ENCODE measurements at places on chromosomes 12 and 14. TPM values are rescaled to one million over a fixed set of nuclear protein-coding genes. Genes with fewer than 3 reads are reported as not detected.

LRRK2 gene
- total RNA-seq = 0.60 TPM

DNA sequence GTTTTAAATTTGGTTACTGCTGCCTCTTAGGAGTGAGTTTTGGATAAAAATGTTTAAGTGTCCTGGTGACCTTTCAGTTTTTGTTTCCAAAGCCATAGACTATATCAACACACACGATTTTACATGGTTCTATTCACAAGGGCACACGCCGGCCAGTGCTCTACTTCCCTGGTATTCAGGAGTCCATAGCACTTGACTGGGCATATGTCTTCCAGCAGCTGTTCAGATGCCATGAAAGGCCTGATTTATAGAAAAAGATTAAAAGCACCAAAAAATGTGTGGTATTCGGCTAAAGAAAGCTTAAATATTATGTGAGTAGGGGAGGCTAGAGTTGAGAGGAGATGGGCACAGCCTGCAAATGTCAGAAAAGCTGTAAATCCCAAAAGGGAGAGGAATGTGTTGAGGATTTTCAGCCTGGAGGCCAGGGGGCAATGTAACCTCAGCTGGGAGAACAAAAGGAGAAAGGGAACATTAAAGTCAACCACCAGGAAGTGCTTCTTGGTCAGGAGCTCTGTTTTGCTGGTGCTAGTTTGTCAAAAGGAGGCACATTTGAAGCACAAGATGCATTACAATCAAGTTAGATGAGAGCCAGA lies 478.4 kb downstream of the RAD51B start:
- no peak for DNase-seq

DNA sequence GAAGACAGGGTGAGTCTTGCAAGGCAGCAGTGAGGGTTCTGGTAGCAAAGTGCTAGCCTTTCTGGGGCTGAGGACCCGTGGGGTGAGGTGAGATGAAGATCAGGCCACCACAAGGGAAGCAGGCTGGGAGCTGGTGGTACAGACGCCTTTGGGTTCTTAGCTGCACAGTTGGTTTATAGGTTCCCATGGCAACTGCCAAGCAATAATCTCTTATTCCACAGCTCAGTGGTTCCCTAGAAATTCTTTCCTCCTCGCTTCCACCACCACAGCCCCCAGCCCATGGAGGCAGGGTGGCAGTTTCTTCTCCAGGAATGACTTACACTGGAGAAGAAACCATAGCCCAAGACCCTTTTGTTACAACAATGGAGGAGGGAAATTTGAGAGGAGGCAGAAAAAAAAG lies 82.1 kb downstream of the CMKLR1 start:
- DNase-seq = no peak

DNA sequence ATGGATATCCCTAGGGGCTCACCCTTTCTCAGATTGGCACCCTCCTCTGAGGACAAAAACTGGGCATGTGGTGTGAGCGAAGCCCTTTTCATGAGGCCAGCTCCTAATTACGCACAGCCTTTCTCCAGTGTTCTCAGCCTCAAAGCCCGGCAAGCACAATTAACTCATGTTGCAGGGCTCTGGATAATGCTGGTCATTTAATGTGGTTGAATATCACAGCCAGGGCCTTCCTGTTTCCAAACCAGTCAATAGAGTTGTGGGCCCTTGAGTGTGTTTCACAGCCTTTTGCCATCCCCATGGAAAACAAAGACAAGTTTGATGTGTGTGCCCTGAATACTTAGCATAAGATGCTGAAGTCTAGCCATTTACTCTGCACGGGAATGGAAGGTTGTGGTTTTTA lies 114.2 kb upstream of the ARHGAP5 start:
- no peak for DNase-seq

GRCh38 chr14:90773196-90773486 lies 43.1 kb downstream of the TTC7B start:
- no peak for DNase-seq
